ENCODE measurements at places on chromosomes 11 and 22.

DNA sequence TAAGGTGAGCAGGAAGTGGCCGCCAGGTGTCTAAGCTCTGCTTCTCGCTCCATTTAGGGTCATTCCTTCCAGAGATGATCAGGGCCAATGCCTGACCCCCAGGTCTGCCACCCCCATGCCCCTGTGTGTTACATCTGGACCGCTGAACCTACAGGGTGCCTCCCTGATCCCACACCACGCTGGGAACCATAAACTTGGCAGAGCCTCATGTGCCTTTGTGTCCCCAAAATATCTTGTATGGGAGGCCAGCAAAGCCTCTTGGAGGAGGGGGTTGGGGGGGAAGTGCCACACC is 3.7 kb downstream of the TST start:
- no peak for DNase-seq

- DNase-seq = no peak
Observed at GRCh38 chr22:24432059-24432853, 4.9 kb downstream of the ADORA2A start.

- no peak for DNase-seq
Observed at GRCh38 chr22:42418811-42419242, 13.4 kb downstream of the NFAM1 start.

DNA sequence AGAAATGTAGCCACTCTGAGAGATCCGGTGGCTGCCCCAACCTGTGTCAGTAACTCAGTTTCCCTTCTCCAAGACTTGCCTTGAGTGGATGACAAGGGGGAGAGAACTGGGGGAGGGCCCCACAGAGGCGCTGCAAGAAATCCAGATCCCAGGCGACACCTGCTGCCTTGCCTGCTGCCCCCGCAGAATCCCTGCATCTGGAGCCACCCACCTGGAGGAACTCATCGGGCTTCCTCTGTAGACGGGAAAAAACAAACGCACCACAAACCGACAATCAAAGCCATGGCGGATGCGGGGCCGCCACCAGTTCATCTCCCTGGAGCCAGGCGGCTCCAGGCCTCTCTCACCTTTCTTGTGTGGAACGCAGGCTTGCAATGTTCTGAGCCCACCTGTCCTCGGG is 40.2 kb downstream of the MACROD1 start:
- no peak for DNase-seq

DNA sequence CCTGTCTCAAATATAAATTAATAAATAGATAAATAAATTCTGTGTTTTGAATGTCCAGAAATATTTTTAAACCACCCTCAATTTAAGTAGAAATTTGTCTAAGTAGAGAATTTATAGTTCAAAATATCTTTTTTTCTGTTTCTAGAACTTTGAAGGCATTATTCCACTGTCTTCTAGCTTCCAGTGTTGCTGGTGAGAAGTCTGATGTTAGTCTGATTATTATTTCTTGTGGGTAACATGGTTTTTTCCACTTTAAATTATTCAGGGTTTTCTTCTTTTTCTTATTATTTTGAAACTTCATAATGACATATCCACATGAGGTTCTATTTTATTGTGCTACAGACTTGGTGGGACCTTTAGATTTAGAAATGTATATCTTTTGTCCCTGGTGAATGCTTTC is 46.4 kb upstream of the HEPHL1 start:
- DNase-seq = no peak

- DNase-seq = no peak
Observed at GRCh38 chr11:102119997-102120396, 9.8 kb downstream of the YAP1 start.
